ENCODE measurements at places on chromosomes 3 and 15. TPM values are rescaled to one million over a fixed set of nuclear protein-coding genes. Genes with fewer than 3 reads are reported as not detected.

DNA sequence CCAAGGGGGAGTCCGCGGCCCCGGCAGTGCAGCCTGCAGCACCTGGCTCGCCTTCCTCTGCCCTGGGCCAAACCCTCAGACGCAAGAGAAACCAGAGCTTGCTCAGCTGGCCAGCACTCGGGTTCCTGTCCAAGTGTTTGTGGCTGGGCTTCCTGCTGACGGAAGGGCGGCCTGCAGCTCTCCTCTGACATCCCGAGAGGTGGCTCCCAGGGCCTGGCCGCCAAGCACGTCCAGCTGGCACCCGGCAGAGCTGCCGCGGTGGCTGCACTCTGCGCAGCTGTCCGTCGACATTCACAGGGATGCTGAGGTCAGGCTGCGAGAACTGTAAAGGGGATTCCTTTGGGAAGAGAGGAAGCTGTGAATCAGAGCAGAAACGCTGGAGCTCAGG, 85.6 kb downstream of the CPN2 start:
- H3K27ac ChIP-seq, result peak overlapping the region; percentile 45
- H3K4me1 ChIP-seq, result peaks cover 52% of the 10 kb centered on the region
- no peak overlapping the region for H3K4me3 ChIP-seq
- no peaks in the 10 kb centered on the region for H3K36me3 ChIP-seq
- H3K27me3 ChIP-seq, result no peaks in the 10 kb centered on the region
- peak; percentile 86 for DNase-seq

GRCh38 chr15:88132499-88132898, 124.0 kb downstream of the NTRK3 start:
- H3K4me3 ChIP-seq, result no peak overlapping the region
- no peak for DNase-seq
- H3K27ac ChIP-seq, result no peak overlapping the region
- H3K27me3 ChIP-seq, result no peaks in the 10 kb centered on the region
- no peaks in the 10 kb centered on the region for H3K36me3 ChIP-seq

DNA sequence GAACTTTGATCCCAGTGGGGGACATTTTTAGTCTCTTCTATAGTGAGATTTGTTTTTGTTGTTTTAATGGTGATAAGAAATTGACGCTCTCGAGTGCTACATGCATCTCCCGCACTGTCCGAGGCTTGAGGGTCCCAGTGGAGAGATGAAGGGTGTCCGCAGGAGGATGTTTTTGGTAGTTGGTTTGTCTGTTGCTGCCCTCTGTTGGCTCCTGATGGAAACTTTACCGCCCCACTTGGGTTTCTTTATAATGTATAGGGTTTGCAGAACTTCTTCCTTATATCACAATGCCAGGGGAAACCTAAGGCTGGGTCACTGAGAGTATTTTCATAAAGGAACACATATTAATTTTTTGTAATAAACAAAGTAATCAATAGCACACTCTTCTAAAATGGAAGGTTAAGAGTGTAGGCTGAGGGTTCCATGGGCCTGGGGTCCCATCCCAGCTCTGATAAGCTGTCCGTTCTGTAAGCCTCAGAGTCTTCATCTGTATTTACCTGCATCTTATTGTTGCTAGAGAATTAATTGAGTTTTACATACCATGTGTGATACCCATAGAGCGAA, 185.3 kb upstream of the FEZF2 start:
- H3K36me3 ChIP-seq, result no peaks in the 10 kb centered on the region
- H3K27ac ChIP-seq, result no peak overlapping the region
- H3K27me3 ChIP-seq, result no peaks in the 10 kb centered on the region

- H3K36me3 ChIP-seq, result no peaks in the 10 kb centered on the region
- no peak for DNase-seq
- H3K27ac ChIP-seq, result no peak overlapping the region
- H3K27me3 ChIP-seq, result no peaks in the 10 kb centered on the region
- H3K4me1 ChIP-seq, result peaks cover 14% of the 10 kb centered on the region
- no peak overlapping the region for H3K4me3 ChIP-seq
Observed at GRCh38 chr15:89429023-89429422, 67.4 kb downstream of the RHCG start.

- no peak overlapping the region for H3K27ac ChIP-seq
- H3K27me3 ChIP-seq, result no peaks in the 10 kb centered on the region
- DNase-seq, result no peak
- no peak overlapping the region for H3K4me3 ChIP-seq
Observed at GRCh38 chr3:178238179-178238578, 298.1 kb upstream of the KCNMB2 start.

GRCh38 chr3:126939338-126939718, 43.6 kb upstream of the PLXNA1 start:
- H3K4me1 ChIP-seq, result no peaks in the 10 kb centered on the region
- H3K4me3 ChIP-seq, result no peak overlapping the region
- no peak for DNase-seq
- H3K27ac ChIP-seq, result no peak overlapping the region

DNA sequence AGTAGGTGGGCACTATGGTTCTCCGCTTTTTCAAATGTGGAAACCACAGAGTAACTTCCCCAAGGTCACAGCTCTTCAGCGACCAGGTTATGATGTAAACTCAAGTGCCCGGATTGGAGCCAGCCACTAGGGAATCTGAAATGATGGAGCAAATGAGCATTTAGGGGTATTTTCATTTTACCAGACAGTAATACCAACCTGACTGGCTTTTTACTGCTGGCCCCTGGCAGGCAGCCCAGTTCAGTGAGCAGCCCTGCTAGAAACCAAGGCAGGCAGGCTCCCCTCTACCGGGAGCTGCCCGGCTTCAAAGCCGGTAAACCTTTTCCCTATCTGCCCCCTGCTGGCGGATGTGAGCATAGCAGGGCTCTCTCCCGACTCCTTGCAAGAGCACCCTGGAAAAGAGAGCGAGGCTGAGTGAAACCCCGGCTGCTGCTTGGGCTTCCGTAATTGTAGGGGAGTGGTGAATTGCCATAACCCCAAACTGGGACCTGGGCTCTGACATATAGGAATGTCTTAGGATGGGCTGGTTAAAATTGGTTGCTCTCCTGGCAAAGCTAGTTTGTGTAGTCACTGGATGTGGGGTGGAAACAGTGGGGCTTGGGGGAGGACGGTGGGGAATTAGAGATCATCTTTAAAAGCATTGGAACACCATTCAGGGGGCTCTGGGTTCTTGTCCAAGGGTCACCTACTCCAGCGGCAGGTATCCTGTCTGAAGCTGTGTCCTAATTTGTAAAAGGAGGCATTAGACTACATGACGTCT, 98.0 kb upstream of the TNFAIP8L3 start:
- peak; percentile 88 for DNase-seq
- H3K4me3 ChIP-seq, result no peak overlapping the region
- no peaks in the 10 kb centered on the region for H3K27me3 ChIP-seq
- no peaks in the 10 kb centered on the region for H3K36me3 ChIP-seq

DNA sequence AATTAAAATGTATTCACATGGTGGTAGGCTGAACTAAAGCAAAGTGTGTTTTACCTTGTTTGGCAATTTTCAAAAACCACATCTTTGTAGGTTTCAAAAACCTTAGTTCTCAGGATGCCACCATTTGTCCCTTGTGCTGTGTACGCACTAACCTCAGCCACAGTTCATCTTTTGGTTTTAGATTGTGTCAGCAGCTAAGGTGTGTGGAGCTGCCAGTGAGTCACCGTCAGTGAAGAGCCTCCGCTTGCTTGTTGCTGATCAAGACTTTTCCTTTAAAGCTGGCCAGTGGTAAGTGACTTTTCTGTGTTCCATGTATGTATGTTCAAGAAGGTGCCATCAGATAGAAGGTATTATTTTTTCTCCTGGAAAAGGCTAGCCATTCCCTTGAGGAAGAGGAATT, 21.1 kb downstream of the OXNAD1 start:
- H3K27me3 ChIP-seq, result no peaks in the 10 kb centered on the region
- peak overlapping the region; percentile 10 for H3K4me3 ChIP-seq
- H3K27ac ChIP-seq, result peak overlapping the region; percentile 42
- H3K4me1 ChIP-seq, result peaks cover 28% of the 10 kb centered on the region
- no peak for DNase-seq

DNA sequence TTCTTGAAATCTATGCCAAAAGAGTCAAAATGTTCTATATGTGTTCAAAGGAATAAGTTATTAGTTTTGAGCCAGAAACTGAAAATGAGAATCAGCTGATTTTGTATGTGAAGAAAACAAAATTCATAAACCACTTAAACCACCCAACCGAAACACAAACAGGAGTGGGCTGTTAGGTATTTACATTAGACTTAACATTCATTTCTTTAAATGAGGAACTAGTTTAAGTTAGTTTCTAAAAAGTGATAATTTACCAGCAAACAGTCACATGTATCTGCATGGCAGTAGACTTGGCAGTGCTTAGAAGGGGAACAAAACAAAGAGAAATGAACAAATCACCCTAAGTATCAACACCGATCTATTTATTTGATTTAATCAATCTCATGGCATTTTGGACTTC, 128.0 kb downstream of the GMNC start:
- H3K4me3 ChIP-seq, result no peak overlapping the region
- H3K36me3 ChIP-seq, result no peaks in the 10 kb centered on the region
- H3K4me1 ChIP-seq, result no peaks in the 10 kb centered on the region

DNA sequence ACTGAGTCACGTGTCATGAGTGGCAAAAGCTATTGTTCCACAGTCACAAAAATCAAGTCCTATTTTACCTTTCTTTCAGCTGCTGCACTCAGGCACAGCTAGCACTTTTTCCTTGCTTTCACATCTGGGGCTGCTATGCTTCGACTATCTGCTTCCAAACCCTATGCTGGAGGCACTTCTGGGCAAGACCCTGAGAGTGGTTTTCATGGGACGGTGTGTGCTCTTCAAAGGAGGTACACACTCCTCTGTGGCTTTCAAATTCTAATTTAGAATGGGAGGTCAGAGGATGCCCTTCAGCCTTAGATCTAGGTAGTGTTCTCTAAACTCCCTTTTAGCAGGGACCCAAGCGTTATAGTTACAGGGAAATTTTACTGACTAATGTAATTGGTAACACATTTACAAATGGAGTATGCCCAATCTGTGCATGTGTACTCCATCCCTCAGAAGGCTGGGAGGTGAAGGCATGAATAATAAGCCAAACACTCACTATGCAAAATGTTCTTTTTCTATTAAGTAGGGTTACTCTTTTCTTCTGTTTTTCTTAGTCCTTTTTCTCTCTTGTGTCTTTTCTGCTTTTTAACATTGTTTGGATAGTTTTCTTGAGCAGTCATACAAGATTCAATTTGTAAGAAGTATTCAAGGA, 188.3 kb downstream of the LSAMP start:
- no peak for DNase-seq
- no peaks in the 10 kb centered on the region for H3K36me3 ChIP-seq
- no peak overlapping the region for H3K4me3 ChIP-seq
- peaks cover 3% of the 10 kb centered on the region for H3K4me1 ChIP-seq
- H3K27me3 ChIP-seq, result no peaks in the 10 kb centered on the region
- no peak overlapping the region for H3K27ac ChIP-seq

DNA sequence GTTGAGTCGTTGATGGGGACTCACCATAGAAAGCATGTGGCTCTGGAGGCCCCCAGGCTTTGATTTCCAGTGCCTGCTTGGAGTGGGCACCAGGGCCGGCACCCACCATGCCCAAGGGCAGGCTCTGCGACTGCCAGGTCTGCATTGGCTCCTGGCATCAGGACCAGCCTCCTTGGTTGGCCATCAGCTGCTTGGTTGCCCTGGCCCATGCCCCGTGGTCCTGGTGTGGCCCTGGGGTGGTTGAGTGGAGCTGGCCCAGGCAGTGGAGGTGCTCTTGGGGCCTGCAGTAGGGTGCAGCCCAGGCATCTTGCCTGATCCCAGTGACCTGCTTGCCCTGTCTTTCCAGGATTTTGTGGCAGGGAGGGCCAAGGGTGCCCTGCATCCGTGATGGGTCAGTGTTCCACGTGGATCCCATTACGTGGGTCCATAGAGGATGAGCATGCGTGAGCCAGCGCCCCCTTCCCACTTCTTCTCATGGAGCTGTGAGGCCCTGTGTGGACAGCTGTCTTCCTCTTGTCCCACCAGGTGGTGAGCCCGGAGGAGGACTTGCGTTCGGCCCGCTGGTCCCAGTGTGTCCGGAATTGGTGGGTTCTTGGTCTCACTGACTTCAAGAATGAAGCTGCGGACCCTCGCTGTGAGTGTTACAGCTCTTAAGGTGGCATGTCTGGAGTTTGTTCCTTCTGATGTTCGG, 187.0 kb downstream of the UBE3A start:
- H3K27me3 ChIP-seq, result no peaks in the 10 kb centered on the region
- no peak overlapping the region for H3K27ac ChIP-seq
- no peak overlapping the region for H3K4me3 ChIP-seq

DNA sequence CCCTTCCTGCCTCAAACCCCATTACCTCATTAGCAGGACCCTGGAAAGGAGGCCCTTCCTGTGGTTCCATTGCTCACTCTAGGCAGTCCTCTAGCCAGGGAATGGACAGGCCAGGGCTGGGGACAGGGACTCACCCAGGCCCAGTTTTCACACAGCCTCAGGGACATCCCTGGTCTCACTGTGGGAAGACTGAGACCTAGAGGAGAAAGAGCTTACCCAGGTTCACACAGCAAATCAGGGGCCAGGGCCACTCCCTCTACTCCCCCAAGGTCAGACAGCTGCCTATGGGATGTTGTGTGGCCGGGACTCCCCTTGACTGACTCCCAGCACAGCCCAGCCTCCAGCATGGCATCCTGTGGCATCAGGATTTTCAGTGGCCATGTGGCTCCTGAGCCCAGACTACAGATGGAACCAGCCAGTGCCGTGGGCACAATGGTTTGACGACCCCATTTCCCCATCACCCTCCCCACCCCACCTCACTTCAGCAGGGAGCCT, 49.3 kb downstream of the ADAMTS7 start:
- no peaks in the 10 kb centered on the region for H3K27me3 ChIP-seq
- H3K4me3 ChIP-seq, result no peak overlapping the region
- no peak overlapping the region for H3K27ac ChIP-seq
- no peak for DNase-seq

GRCh38 chr3:195468391-195468776, 25.6 kb upstream of the ACAP2 start:
- H3K36me3 ChIP-seq, result no peaks in the 10 kb centered on the region
- no peaks in the 10 kb centered on the region for H3K27me3 ChIP-seq
- H3K4me3 ChIP-seq, result no peak overlapping the region
- DNase-seq, result no peak
- no peaks in the 10 kb centered on the region for H3K4me1 ChIP-seq
- no peak overlapping the region for H3K27ac ChIP-seq

- no peaks in the 10 kb centered on the region for H3K27me3 ChIP-seq
- no peaks in the 10 kb centered on the region for H3K36me3 ChIP-seq
- no peak overlapping the region for H3K4me3 ChIP-seq
- peak overlapping the region; percentile 57 for H3K27ac ChIP-seq
- no peak for DNase-seq
Observed at GRCh38 chr3:16370872-16371740, 106.1 kb downstream of the OXNAD1 start.

GRCh38 chr3:64131725-64132469, 93.4 kb downstream of the PRICKLE2 start:
- no peaks in the 10 kb centered on the region for H3K36me3 ChIP-seq
- no peaks in the 10 kb centered on the region for H3K4me1 ChIP-seq
- no peak for DNase-seq
- H3K4me3 ChIP-seq, result no peak overlapping the region
- H3K27ac ChIP-seq, result no peak overlapping the region
- no peaks in the 10 kb centered on the region for H3K27me3 ChIP-seq

GRCh38 chr15:95302206-95302605, 1028.3 kb upstream of the NR2F2 start:
- H3K27me3 ChIP-seq, result peaks cover 8% of the 10 kb centered on the region
- H3K4me1 ChIP-seq, result peaks cover 5% of the 10 kb centered on the region
- DNase-seq, result no peak
- no peaks in the 10 kb centered on the region for H3K36me3 ChIP-seq

- no peaks in the 10 kb centered on the region for H3K4me1 ChIP-seq
- no peak for DNase-seq
- H3K36me3 ChIP-seq, result no peaks in the 10 kb centered on the region
- H3K4me3 ChIP-seq, result no peak overlapping the region
- H3K27ac ChIP-seq, result no peak overlapping the region
Observed at GRCh38 chr3:157754451-157754850, 251.2 kb upstream of the VEPH1 start.

Gene TF
- 5.9 TPM for polyA plus RNA-seq

Gene CYP1A1
- polyA plus RNA-seq, result 0.91 TPM

Gene ACP3
- polyA plus RNA-seq, result 2.7 TPM

Gene ADAMTS17
- polyA plus RNA-seq, result 3.5 TPM

Gene ECE2
- not detected for polyA plus RNA-seq

Gene PAK2
- 64.5 TPM for polyA plus RNA-seq

Measured in left lung (tissue), 14 donors.